Fibroblast of skin of right quadriceps (primary cell): ENCODE measurements at places on chromosomes 13 and 19.

DNA sequence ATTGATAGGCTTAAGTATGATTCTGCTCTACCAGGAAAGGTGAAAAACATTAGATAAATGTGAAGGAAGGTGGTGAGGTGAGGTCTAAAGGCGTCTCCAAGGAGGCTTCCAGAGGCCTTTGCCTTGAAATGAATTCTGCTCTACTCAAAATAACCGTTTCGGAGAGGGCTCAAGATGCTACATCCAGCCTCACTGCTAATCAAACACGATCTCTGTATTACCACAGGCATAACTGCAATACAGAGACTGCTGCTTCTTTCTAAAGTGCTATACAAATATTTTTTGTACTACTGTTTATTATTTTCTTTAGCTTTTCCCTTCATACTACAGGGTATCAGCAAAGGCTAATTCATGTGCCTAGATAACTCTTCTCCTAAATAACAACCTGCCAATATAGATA, 16.8 kb downstream of the MBNL2 start:
- DNase-seq: no peak

- DNase-seq: no peak
Measured at GRCh38 chr13:22800526-22801401, 380.0 kb upstream of the SGCG start.

DNA sequence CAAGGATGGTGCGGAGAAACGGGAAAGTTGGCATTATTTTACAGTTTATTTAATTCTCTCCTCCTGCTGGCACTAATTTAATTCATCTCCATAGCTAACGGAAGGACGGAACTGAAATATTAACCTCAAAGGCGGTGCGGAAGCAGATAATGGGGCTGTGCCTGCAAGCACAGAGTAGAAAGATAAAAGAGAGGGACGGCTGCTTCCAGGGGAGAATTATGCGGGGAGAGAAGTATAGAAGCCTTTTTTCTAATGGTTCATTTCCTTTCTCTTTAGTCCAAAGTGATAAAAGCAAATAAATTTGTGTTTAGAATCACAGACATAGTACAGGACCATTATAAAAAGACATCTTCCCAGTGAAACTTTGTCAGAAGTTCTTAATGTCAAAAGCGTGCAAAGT, 34.5 kb upstream of the UQCRFS1 start:
- no peak for DNase-seq

- DNase-seq: no peak
Measured at GRCh38 chr13:92513672-92514071, 712.9 kb upstream of the GPC6 start.

DNA sequence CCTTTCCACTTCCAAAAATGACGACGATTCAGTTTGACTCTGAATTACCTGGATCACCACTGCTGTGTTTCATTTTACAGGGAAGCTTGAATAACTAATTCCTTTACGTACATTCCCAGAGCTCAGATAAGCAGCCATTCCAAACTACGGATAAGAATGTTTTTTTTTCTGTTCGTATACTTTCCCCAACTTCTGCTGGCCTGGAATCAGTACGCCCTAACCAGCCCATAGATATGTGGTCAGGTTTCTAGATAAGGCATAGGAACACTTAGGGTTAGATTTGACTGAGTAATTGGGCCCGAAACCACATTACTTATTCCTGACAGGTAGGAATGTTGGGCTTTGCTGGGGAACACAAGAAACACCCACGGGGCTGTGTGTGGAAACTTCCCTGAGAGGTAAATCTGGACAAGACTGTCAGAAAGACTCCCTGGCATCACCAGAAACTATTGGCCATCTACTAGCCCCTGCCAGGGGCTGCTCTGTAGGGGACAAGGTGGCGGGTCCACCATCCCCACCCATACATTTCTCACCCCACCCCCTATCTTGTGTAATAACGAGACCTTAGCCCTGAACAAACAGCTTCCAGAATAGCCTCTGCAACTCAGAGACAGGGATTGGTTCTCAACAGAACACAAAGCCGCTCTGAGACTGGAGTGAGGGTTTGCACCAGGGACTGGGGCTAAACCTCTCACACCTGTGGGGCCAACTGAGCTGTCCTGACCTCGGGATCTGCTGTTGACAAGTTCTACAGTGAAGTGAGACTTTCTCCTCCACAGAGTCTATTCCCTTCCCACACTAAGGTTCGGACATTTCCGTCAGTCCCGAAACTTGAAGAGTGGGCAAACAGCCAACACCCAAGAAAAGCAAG, 15.6 kb downstream of the RHPN2 start:
- no peak for DNase-seq

DNA sequence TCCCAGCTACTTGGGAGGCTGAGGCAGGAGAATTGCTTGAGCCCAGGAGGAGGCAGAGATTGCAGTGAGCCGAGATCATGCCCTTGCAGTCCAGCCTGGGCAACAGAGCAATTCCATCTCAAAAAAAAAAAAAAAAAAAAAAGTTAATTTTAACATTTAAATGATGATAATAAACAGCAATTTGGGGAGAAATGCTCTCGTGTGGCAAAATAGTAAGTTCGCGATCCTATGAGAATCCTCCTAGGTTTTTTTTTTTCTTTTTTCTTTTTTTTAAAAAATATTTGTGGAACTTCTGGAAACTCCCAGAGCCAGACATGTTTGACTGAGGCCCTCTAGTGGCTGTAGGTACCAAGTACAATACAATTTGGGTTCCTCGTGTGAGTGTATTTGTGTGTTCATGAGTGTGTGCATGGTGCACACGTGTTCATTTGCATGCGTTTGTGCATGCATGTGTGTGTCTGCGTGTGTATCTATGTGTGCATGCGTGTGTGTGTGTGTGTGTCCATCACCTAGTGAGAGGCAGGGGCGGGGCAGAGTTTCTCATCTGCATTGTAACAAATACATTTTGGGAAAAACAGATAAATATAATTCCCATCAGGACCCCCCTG, 31.2 kb downstream of the TMPRSS9 start:
- DNase-seq: peak; percentile 75

GRCh38 chr19:38715555-38715954, 28.7 kb downstream of the CAPN12 start:
- DNase-seq: no peak

GRCh38 chr19:14544977-14545715, 15.8 kb downstream of the TECR start:
- no peak for DNase-seq

- DNase-seq: no peak
Measured at GRCh38 chr13:97127842-97128241, 94.3 kb upstream of the MBNL2 start.

GRCh38 chr13:98267080-98267912, 90.2 kb upstream of the RNF113B start:
- DNase-seq: no peak

- no peak for DNase-seq
Measured at GRCh38 chr19:7550169-7550770, 14.8 kb downstream of the PNPLA6 start.

DNA sequence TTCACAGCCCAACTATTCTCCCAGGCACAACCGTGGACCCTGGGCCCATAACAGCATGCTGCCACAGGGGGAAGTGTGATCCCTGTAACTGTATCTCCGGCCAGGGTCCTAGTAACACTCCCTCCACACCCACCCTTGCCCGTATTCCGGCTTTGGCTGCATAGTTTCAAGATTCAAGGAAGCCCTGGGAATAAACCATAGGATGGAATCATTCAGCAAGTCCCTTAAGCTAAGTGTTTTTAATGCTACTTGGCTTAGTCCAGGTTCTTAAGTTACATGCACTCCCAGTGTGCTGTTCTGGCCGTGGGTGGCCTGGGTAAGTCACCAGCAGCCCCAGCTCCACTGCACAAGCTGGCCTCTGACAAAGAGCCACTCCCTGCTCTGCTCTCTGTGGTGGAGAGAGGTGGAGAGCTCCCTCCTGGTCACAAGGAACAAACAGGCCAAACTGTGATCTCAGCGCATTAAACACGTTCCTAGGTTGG, 532.4 kb upstream of the SGCG start:
- no peak for DNase-seq

DNA sequence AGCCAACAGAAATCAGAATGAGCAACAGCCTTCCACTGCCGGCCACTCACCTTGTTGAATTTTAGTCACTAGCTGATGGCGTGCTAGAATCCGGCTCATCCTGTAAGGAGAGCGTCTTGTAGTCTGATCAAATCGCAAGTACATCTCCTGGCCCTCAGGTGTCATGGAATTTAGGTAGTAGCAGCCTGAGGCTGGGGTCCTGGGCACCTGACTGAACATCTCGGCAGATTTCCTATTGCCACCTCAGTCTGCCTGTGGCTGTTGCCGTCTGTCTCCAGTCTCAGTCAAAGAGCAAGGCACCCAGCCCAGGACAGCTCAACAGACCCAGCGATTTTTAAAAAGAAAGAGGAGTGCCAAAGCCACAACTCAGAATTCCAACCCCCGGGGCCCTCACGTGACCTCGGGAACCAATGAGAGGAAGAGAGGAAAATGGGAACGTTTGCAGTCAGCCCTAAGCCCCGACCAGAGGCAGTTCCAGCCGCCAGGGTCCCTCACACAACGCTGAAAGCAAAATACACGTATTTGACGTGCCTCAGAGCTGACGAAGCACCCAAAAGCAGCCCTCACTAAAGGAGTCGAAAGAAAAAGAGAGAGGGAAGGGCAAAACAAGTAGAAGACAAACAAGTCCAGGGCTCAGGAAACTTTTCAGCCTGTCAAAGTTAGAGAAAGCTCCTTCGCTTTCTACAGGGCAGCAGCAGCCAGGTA, at the start of gene STARD13:
TSS of gene STARD13 (minus strand) at position 336 of the 705 bp plus-strand sequence. CDS start at position 219, 117 bp downstream.
- peak; percentile 98 for DNase-seq

GRCh38 chr19:55666343-55667005, 8.6 kb upstream of the EPN1 start:
- DNase-seq: no peak

GRCh38 chr19:32642771-32643170, 32.2 kb downstream of the ANKRD27 start:
- no peak for DNase-seq

- no peak for DNase-seq
Measured at GRCh38 chr19:14561249-14561648, 10.6 kb downstream of the NDUFB7 start.

DNA sequence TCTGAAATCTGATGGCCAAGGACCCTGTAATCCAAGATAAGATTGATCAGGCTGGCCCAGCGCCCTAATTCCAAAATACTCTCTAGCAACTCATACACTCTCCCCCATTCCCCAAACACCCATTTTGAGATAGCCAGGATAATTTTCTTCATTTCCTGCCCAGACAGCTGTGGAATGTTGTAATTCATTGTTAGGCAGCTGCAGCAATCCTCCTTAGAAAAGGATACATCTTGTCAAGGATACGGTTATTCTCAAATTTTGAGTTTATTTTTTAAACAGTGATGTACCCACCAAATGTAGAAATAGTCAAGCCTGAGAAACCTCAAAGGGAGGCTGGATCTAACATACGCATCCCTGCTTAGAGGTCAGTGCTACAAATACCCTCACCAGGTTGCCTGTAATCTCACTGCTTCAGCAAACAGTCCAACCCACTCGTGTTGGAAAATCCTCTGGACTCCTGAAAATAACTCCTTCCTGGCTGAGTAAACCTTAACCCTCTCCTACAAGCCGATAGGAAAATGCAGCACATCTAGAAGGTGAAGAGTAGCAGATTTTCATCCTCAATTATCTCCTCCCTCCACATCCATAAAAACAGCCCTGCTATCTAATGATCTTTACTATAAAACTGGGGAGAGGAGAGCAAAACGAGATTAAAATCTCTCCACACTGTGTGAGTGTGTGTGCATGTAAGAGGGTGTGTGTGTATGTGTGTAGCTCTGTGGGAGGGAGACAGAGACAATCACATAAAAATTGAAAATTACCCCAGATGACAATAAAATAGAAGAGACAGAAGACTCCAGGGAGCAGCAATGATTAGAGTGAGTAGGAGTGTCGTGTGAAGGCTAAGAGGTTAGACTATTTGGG, 683.1 kb downstream of the DIAPH3 start:
- DNase-seq: no peak

GRCh38 chr13:104466016-104466415, 1399.8 kb upstream of the SLC10A2 start:
- no peak for DNase-seq

DNA sequence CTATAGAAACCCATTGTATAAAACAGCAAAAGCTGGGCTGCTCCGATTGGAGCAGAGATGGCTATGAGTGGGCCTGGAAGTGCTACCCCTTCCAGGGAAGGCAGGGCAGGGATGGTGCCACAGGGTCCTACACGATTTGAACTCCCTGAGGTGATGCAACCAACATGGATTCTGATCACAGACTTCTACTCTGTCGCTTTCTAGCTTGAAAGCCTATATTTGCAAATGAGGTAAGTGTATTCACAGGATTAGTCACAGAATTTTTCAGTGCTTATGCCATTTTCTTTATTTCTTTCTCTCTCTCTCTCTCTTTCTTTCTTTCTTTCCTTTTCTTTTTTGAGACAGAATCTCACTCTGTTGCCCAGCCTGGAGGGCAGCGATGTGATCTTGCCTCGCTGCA, 179.0 kb downstream of the SPRY2 start:
- DNase-seq: peak; percentile 21

GRCh38 chr13:113029487-113030258, 60.7 kb downstream of the MCF2L start:
- peak; percentile 14 for DNase-seq

- no peak for DNase-seq
Measured at GRCh38 chr19:30864391-30865215, 484.6 kb downstream of the TSHZ3 start.

DNA sequence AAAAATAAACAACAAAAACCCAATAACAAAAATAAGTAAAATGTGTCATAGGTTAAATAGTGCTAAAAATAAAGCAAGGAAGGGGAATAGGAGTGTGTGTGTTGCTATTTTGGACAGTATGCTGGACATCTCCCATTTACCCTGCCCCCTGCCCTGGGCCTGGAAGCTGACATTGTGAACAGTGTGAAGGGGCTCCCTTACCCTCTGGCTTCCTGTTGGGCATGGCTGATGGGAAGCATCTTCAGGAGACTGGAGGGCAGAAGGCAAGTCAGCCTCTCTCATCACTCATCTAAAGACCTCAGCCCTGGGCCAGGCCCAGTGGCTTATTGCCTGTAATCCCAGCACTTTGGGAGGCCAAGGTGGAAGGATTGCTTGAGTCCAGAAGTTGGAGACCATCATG, 26.7 kb downstream of the KCTD15 start:
- no peak for DNase-seq

GRCh38 chr13:36369268-36370107, 23.3 kb upstream of the SPART start:
- peak; percentile 21 for DNase-seq

GRCh38 chr13:108342369-108343289, 73.1 kb downstream of the TNFSF13B start:
- peak; percentile 14 for DNase-seq
